ENCODE measurements at places on chromosomes 1 and 21. TPM values are rescaled to one million over a fixed set of nuclear protein-coding genes. Genes with fewer than 3 reads are reported as not detected.

GRCh38 chr1:29183287-29183686 is 1.6 kb upstream of the SRSF4 start:
- no peak overlapping the region for H3K4me3 ChIP-seq
- H3K36me3 ChIP-seq = no peaks in the 10 kb centered on the region
- no peak overlapping the region for H3K27ac ChIP-seq
- DNase-seq = no peak
- H3K4me1 ChIP-seq = no peaks in the 10 kb centered on the region

DNA sequence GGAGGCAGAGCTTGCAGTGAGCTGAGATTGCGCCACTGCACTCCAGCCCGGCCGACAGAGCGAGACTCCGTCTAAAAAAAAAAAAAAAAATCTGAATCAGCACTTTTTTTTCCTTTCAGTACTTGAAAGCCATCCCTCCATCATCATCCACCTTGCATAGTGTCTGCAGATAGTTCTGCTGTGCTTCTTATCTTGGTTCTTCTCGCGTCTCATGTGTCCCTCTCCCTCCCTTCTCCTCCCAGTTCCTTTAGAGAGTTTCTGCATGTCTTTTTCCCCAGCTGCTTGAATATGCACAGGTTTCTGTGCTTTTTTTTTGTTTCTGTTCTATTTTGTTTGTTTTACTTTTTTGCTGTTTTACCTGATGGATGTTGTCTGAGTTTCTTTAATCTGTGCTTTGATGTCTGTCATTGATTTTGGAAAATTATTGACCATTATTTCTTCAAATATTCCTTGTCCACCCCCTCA is 3.9 kb upstream of the COL18A1 start:
- H3K27ac ChIP-seq = no peak overlapping the region
- H3K4me3 ChIP-seq = no peak overlapping the region
- H3K36me3 ChIP-seq = no peaks in the 10 kb centered on the region
- H3K4me1 ChIP-seq = peaks cover 14% of the 10 kb centered on the region

- no peaks in the 10 kb centered on the region for H3K27me3 ChIP-seq
- no peaks in the 10 kb centered on the region for H3K36me3 ChIP-seq
- DNase-seq = no peak
- no peaks in the 10 kb centered on the region for H3K4me1 ChIP-seq
- H3K27ac ChIP-seq = no peak overlapping the region
Measured at GRCh38 chr1:160779626-160780397, 16.2 kb upstream of the LY9 start.

DNA sequence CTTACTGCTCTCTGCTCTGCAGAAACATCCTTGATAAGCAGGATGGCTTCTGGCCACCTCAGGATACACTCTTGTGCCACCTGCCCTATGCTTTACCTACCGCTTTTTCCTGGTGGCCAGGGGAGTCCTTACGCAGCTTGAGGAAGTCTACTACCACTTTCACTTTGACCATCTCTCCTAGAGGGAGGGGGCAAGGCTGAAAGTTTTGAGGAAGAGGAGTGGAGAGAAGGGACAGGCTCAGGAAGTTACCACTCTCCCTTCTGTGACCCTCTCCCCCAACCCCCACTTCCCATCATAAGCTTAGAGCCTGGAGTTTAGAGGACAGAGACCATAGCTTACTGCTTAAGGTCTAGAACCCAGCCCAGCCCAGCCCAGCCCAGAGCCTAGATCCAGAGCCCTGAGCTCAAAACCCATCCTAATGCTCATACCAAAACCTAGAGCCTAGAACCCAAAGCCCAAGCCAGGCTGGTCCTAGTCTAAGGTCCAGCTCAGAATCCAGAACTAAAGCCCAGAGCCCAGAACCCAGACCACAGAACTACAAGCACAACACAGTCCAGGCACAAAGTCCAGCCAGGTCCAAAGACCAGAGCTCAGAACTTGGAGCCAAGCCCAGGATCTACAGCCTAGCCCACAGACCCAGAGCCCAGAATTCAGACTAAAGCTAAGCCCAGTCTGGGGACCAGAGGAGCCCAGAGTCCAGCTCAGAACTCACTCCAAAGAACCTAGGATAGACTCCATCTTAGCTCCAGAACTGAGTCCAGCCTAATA is 18.0 kb upstream of the MFSD2A start:
- peak; percentile 14 for DNase-seq
- H3K4me1 ChIP-seq = no peaks in the 10 kb centered on the region
- no peak overlapping the region for H3K27ac ChIP-seq
- H3K27me3 ChIP-seq = no peaks in the 10 kb centered on the region

DNA sequence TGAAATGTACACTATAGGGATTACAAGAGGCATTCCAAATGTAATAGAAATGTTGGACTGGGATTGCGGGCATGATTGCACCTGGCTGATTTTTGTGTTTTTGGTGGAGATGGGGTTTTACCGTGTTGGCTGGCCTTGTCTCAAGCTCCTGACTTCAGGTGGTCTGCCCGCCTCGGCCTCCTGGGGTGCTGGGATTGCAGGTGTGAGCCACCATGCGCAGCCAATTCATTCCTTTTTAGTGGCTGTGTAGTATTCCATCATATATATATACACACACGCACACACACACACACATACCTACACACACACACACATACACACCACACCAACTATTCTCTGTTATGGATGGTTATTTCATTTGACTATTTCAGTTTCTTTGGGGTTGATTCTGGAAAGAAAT is 4.7 kb upstream of the ATP6V1G3 start:
- no peaks in the 10 kb centered on the region for H3K36me3 ChIP-seq
- no peak for DNase-seq
- H3K27me3 ChIP-seq = no peaks in the 10 kb centered on the region
- H3K27ac ChIP-seq = no peak overlapping the region
- H3K4me1 ChIP-seq = no peaks in the 10 kb centered on the region
- H3K4me3 ChIP-seq = no peak overlapping the region

GRCh38 chr21:45209685-45210284 is 77.9 kb downstream of the POFUT2 start:
- no peaks in the 10 kb centered on the region for H3K27me3 ChIP-seq
- H3K36me3 ChIP-seq = peaks cover 77% of the 10 kb centered on the region
- no peak for DNase-seq
- H3K27ac ChIP-seq = no peak overlapping the region
- no peak overlapping the region for H3K4me3 ChIP-seq

The WDR64 gene
- not detected for total RNA-seq

The FAM151A gene
- not detected for total RNA-seq

The FTCD gene
- total RNA-seq = 2.2 TPM

All from tibial nerve (tissue), 4 donors.